ENCODE measurements at places on chromosomes 7 and 10.

- no peak for DNase-seq
These were observed 165.5 kb downstream of the SNX13 start for GRCh38 chr7:17774716-17775288.

GRCh38 chr10:15725603-15726002 is 5.9 kb upstream of the ITGA8 start:
- no peak for DNase-seq

DNA sequence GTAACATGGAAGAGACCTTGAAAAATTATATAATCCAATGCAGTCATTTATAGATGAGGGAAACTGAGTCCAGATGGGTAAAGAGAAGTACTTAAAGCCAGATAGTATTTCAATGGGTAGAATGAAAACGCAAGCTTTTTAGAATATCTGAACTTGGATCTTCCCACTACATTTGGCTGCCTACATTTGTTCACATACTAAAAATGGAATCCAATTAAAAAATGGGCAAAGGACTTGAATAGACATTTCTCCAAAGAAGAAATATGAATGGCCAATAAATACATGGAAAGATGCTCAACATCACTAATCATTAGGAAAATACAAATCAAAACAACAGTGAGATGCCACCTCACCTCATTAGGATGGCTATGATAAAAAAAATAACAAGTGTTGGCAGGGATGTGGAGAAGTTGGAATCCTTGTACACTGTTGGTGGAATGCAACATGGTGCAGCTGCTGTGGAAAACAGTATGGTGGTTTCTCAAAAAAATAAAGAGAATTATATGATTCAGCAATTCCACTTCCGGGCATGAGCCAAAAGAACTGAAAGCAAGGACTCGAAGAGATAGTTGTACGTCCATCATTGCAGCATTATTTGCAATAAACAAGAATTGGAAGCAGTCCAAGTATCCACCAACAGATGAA is 188.0 kb downstream of the FRMD4A start:
- DNase-seq: no peak

GRCh38 chr10:101609481-101609880 is 21.4 kb downstream of the DPCD start:
- no peak for DNase-seq

GRCh38 chr7:120053390-120053961 is 219.5 kb upstream of the KCND2 start:
- no peak for DNase-seq

DNA sequence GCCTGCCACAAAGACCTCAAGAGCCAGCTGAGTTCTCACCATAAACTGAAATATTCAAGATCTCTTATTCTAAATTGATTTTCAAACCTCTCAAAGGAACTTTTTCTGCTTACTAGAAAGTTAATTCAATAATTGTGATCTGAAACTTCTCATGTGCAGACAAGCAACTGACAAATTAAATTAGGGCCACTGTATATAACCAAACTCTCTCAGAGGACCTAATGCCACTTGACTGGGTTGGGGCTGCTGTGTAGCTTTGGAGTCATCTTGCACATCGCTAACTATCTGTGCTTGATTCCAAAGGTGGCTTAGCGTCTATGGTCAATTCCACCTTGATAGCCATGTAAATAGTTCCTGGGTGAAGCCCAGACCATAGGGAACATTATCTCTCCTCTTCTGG is 345.2 kb downstream of the GPR37 start:
- no peak for DNase-seq

DNA sequence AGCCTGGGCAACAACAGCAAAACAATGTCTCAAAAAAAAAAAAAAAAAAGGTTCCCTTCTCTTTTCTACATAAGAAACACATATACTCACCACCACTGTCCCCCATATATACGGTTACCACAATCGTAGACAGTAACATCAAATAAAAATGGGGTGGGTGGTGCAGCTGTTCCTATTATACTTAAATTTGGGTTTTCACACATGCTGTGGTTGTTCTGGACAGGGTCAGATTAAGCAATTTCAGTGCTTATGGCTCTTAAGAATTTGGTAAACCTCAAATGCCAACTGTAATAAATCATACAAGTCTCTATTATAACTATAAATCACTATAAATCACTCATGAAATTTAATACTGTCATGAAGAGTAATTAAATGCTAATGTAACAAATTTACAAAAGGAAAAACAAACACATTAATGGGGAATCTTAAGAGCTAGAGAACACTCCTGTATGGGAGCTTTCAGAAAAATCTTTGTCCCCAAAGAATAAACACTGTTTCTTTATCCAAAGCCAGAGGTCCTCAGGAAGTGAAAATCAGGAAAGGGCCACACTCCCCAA is 143.6 kb downstream of the GLI3 start:
- DNase-seq: no peak

DNA sequence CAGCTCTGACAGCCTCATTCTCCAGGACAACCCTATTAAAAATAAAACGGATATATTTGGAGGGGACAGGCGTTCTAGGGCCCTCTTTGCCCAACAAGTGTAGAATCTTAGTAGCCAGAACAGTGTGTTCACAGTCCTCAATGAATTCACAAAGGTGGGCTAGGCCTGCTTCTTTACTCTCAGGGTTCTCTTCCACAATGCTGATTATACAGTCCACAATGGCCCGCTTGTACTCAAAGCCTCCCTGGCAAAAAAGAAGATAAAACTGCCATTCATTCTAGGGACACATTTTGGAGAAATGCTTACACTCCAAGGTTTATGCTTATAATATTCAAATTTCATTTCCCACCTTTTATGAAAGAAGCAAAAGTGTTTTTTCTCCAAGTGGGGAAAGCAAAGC is 62.6 kb downstream of the MEST start:
- DNase-seq: no peak

- DNase-seq: no peak
These were observed 1.6 kb downstream of the POLR1F start for GRCh38 chr7:19707240-19707639.

DNA sequence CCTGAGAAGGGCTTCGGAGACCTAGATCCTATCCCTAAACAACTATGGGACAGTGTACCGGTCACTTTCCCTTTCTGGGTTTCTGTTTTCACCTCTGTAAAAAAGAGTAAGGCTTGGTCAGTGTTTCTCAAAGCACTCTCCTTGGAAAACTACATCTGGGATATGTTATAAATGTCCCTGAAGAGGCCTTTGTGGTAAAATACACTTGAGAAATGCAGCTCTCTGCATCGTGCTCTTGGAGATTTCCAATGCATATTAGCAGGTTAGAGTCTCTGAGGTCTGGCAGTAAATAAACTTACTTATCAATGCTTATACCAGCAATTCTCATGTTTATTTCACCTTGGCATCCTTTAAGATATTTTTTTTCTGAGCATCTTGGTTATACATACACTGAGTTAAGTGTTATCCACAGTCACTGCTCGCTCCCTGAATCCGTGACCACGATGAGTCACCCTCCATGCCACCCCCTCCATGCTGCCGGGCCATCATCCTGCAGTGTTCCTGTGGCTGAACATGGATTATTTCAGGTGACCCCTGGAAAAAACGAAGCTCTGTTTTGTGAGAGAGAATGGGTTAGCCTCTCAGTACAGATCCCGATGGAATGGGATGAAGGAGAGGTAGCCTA is 3.3 kb upstream of the TBXAS1 start:
- DNase-seq: no peak

GRCh38 chr10:110717781-110718589 is 73.8 kb downstream of the RBM20 start:
- DNase-seq: no peak
